ENCODE measurements at places on chromosomes 12 and 14.

GRCh38 chr14:49497725-49498348 is 88.3 kb downstream of the RPS29 start:
- no peak overlapping the region for H3K4me3 ChIP-seq
- no peak for DNase-seq
- peaks cover 11% of the 10 kb centered on the region for H3K27me3 ChIP-seq
- no peaks in the 10 kb centered on the region for H3K4me1 ChIP-seq

DNA sequence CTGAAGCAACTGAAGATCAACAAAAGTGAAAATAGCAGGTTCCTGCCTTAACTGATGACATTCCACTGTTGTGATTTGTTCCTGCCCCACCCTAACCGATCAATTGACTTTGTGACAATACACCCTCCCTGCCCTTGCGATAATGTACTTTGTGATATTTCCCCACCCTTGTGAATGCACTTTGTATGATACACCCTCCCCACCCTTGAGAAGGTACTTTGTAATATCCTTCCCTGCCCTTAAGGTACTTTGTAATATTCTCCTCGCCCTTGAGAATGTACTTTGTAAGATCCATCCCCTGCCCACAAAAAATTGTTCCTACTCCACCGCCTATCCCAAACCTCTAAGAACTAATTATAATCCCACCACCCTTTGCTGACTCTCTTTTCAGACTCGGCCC is 41.4 kb downstream of the BCAT1 start:
- no peaks in the 10 kb centered on the region for H3K27me3 ChIP-seq
- no peak overlapping the region for H3K27ac ChIP-seq
- H3K4me1 ChIP-seq, result peaks cover 13% of the 10 kb centered on the region
- H3K4me3 ChIP-seq, result no peak overlapping the region
- no peaks in the 10 kb centered on the region for H3K36me3 ChIP-seq

DNA sequence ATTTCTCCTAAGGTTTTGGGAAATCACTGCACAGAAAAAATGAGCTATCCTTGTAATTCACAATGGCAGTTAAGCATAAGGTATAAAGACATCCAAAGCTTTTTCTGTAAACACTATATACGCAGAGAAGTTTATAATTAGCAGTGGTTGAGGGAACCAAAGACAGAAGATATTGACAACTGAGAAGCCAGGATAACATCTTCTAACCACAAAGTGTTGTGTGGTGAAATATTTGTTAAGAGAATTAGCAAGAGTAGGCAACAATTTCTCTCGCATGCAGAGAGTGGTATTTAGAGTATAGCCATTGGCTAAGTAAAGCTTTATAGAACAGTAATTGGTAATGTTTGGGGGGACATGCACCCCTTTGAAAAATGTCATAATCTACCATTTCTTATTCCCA is 123.7 kb upstream of the USP15 start:
- H3K4me1 ChIP-seq, result no peaks in the 10 kb centered on the region
- H3K27ac ChIP-seq, result no peak overlapping the region
- no peaks in the 10 kb centered on the region for H3K36me3 ChIP-seq
- DNase-seq, result no peak
- no peaks in the 10 kb centered on the region for H3K27me3 ChIP-seq

DNA sequence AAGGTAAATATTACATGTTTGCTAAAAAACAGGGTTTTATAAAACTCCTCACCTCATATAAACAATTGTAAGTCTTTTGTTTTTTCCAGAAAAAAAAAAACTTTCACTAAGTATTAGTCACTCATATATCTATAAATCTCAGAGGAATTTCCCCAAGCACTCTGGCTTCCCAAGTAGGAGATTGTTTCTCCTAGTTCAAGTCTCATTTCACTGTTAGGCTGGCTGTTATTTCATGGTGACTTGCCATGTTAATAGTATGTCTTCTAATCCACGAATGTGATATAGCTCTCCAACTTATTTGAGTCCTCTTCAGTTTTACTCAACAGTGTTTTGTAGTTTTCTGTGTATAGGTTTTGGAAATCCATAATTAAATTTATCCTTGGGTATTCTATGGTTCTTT is 61.6 kb downstream of the CAPZA3 start:
- H3K4me1 ChIP-seq, result peaks cover 34% of the 10 kb centered on the region
- DNase-seq, result no peak
- H3K27me3 ChIP-seq, result no peaks in the 10 kb centered on the region
- H3K4me3 ChIP-seq, result no peak overlapping the region

DNA sequence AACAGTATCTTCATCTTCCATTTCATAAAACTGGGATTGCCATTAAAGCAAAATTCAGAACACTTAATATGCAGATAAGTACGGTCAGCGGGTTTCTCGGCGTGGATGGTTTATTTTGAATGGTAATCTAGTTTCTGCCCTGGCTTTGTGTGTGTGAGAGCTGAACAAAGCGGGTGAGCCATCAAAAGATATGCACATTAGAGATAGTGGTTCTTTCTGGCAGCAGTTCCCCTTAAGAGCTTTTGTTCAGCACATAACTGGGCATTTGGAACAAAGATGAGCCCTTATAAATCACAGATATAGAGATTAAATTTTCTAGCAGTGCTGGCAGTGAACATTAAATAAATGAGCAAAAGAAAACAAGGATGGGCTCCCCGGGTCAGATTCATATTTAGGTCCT is 207.5 kb downstream of the CALM1 start:
- no peak overlapping the region for H3K4me3 ChIP-seq
- DNase-seq, result no peak
- H3K36me3 ChIP-seq, result peaks cover 4% of the 10 kb centered on the region
- H3K27ac ChIP-seq, result no peak overlapping the region

DNA sequence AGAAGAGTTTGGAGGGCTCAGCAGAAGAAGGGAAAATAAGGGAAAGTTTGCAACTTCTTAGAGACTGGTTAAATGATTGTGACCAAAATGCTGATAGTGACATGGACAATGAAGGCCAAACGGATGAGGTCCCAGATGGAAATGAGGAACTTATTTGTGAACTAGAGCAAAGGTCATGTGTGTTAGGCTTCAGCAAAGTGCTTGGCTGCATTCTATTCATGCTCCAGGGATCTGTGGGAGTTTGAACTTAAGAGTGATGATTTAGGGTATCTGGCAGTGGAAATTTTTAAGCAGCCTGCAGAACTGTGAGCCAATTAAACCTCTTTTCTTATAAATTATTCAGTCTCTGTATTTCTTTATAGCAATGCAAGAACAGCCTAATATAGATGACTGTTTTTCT is 88.9 kb upstream of the ARHGAP5 start:
- peaks cover 13% of the 10 kb centered on the region for H3K4me1 ChIP-seq
- no peaks in the 10 kb centered on the region for H3K27me3 ChIP-seq
- no peak overlapping the region for H3K4me3 ChIP-seq
- DNase-seq, result no peak
- H3K36me3 ChIP-seq, result no peaks in the 10 kb centered on the region

DNA sequence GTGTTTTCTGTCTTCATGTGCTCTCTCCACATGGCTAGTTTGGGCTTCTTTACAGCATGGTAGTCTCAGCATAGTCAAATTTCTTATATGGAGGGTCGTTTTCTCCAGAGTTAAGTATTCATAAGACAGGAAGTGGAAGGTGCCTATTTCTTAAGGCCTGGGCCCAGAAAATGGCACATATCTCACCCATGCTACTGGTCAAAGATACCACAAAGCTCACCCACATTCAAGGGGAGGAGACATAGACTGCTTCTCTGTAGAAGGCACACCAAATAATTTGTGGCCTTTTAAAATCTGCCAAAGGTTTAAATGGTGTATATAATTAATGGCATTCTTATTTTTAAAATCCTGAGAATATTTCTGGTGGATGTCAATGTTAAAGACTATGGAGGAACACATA is 44.8 kb downstream of the CCDC91 start:
- no peaks in the 10 kb centered on the region for H3K36me3 ChIP-seq
- peaks cover 31% of the 10 kb centered on the region for H3K4me1 ChIP-seq
- DNase-seq, result no peak
- H3K27ac ChIP-seq, result no peak overlapping the region

- H3K27ac ChIP-seq, result no peak overlapping the region
- DNase-seq, result no peak
Measured at GRCh38 chr14:24329736-24330135, 5.1 kb downstream of the ADCY4 start.

Data from esophagus muscularis mucosa (tissue), 4 donors.